Pancreas (tissue), 10 donors: ENCODE measurements at places on chromosomes 4 and X. TPM values are rescaled to one million over a fixed set of nuclear protein-coding genes. Genes with fewer than 3 reads are reported as not detected.

Gene PLP1
- 1.7 TPM for total RNA-seq

Gene MAGED4B
- 5.8 TPM for total RNA-seq

DNA sequence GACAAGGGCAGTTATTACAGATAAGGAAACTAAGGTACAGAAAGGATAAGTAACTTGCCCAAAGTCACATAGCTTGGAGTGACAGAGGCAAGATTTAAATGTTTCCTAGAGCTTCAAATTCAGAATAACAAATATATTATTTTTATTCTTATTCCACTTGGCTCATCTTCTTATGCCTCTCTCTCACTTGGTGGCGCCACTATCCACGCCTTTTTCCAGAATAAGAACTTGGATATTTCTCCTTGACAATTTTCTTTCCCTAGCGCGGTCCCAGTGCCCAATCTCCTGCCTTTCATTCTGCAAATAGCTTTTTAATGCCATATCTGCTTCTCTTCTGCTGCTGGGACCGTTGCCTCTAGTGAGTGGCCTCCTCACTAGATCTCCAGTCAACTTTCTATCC is 78.5 kb downstream of the MSN start:
- no peaks in the 10 kb centered on the region for H3K36me3 ChIP-seq
- H3K27ac ChIP-seq, result no peak overlapping the region
- no peak for DNase-seq
- no peaks in the 10 kb centered on the region for H3K27me3 ChIP-seq

GRCh38 chrX:1502241-1502640 is 34.7 kb downstream of the P2RY8 start:
- no peaks in the 10 kb centered on the region for H3K36me3 ChIP-seq

- no peak overlapping the region for H3K4me3 ChIP-seq
- H3K36me3 ChIP-seq, result no peaks in the 10 kb centered on the region
- H3K4me1 ChIP-seq, result peaks cover 4% of the 10 kb centered on the region
- DNase-seq, result no peak
- H3K27me3 ChIP-seq, result no peaks in the 10 kb centered on the region
- no peak overlapping the region for H3K27ac ChIP-seq
Observed at GRCh38 chr4:173420324-173420752, 21.4 kb upstream of the SCRG1 start.

GRCh38 chr4:104649631-104650030 is 154.9 kb upstream of the CXXC4 start:
- no peak overlapping the region for H3K4me3 ChIP-seq
- DNase-seq, result no peak
- no peaks in the 10 kb centered on the region for H3K27me3 ChIP-seq
- H3K36me3 ChIP-seq, result no peaks in the 10 kb centered on the region

Gene SULT1E1
- not detected for total RNA-seq

- H3K4me3 ChIP-seq, result no peak overlapping the region
- H3K36me3 ChIP-seq, result no peaks in the 10 kb centered on the region
- H3K27me3 ChIP-seq, result peaks cover 2% of the 10 kb centered on the region
- DNase-seq, result no peak
- no peak overlapping the region for H3K27ac ChIP-seq
Observed at GRCh38 chr4:44756559-44756958, 30.2 kb upstream of the GNPDA2 start.

GRCh38 chrX:78769101-78769755 is 21.7 kb downstream of the LPAR4 start:
- no peak for DNase-seq
- no peaks in the 10 kb centered on the region for H3K36me3 ChIP-seq
- no peaks in the 10 kb centered on the region for H3K4me1 ChIP-seq
- peaks cover 8% of the 10 kb centered on the region for H3K27me3 ChIP-seq
- H3K4me3 ChIP-seq, result no peak overlapping the region
- H3K27ac ChIP-seq, result no peak overlapping the region

DNA sequence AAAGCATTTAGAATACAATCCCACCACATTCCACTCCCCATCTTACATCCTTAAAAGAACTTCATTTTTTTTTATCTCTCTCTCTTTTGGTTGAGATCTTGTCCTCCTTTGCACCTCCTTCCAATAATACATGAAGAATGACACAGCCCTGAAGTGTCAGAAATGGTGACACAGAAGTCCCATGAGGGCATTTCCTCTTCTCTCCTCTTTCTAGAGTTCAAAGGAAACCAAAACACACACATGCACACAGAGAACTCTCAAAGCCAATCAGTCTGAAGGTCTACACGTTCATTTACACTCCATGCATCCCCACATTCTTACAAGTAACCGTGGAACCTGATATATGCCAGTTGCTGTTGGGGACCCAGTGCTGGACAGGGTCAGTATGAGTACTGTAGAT is 450.7 kb downstream of the HNRNPD start:
- no peak for DNase-seq
- H3K36me3 ChIP-seq, result no peaks in the 10 kb centered on the region
- H3K4me1 ChIP-seq, result no peaks in the 10 kb centered on the region

Gene LAMP2
- total RNA-seq, result 48.6 TPM

Gene FOXP3
- total RNA-seq, result not detected

Gene FAM241A
- total RNA-seq, result 0.90 TPM

DNA sequence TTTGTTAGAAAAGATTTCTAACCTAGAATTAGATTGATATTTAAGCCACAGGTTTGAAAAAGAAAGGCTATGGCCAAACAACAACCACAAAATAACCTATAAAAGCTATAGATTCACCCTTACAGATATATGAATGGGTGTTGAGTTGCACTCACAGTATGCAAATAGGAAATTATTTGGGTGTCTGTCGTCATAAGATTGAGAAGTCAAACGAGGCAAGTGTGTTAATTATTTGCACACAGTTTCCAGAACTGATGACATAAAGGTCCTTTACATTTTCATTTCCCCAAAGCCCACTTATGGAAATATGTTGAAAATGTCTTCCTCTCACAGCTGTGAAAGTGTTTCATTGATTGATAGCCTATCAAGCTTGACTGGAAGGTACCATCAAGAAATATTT is 101.2 kb upstream of the CXCL13 start:
- no peaks in the 10 kb centered on the region for H3K27me3 ChIP-seq
- no peaks in the 10 kb centered on the region for H3K36me3 ChIP-seq
- H3K4me1 ChIP-seq, result no peaks in the 10 kb centered on the region
- H3K4me3 ChIP-seq, result no peak overlapping the region
- no peak overlapping the region for H3K27ac ChIP-seq
- DNase-seq, result no peak

GRCh38 chr4:100257567-100257966 is 67.3 kb upstream of the DDIT4L start:
- DNase-seq, result no peak
- no peak overlapping the region for H3K4me3 ChIP-seq
- H3K27me3 ChIP-seq, result no peaks in the 10 kb centered on the region
- no peaks in the 10 kb centered on the region for H3K36me3 ChIP-seq

Gene IL13RA2
- total RNA-seq, result not detected

Gene VCX
- total RNA-seq, result not detected

Gene TCEANC
- total RNA-seq, result 2.3 TPM

- no peaks in the 10 kb centered on the region for H3K36me3 ChIP-seq
- no peak overlapping the region for H3K27ac ChIP-seq
- no peak for DNase-seq
- no peak overlapping the region for H3K4me3 ChIP-seq
Observed at GRCh38 chr4:103591841-103592240, 127.9 kb downstream of the TACR3 start.

- no peaks in the 10 kb centered on the region for H3K4me1 ChIP-seq
- no peaks in the 10 kb centered on the region for H3K36me3 ChIP-seq
- H3K27me3 ChIP-seq, result no peaks in the 10 kb centered on the region
- no peak for DNase-seq
- no peak overlapping the region for H3K27ac ChIP-seq
Observed at GRCh38 chrX:95056901-95057300, 1382.9 kb downstream of the FAM133A start.

DNA sequence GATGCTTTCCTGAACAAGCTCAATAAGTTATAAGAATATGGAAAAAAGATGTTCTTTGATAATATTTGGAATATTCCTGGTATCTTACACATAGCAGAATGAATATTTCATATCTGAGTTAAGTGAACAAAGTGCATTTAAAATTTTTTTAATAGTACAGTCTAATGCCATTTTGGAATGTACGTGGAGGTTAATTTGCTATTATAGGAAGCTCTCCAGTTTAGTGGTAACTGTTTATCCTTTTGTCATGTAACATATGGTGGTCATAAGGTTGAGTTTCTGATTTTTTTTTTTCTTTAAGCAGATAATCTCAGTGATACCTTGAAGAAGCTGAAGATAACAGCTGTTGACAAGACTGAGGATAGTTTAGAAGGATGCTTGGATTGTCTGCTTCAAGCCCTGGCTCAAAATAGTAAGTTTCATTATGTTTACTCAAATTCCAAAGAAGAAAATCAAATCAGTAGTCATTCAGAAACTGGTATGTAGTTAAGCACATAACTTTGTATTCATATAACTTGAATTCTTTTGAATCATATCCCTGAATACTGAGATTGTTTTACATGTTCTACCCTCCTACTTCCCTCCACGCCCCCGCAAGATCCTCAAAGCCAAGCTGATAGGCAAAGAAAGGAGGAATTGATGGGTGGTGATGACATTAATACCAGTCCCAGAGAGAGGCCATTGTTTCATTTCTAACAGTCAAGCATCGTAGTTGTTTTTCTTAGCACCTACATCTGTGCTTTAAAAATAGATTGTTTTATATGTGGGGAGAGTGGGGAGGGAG is 32.1 kb downstream of the RAP1GDS1 start:
- H3K36me3 ChIP-seq, result peaks cover 3% of the 10 kb centered on the region
- DNase-seq, result no peak
- no peak overlapping the region for H3K4me3 ChIP-seq
- no peaks in the 10 kb centered on the region for H3K27me3 ChIP-seq
- no peak overlapping the region for H3K27ac ChIP-seq

Gene ALG13
- total RNA-seq, result 27.8 TPM

Gene FATE1
- total RNA-seq, result not detected

Gene DDX53
- total RNA-seq, result not detected

DNA sequence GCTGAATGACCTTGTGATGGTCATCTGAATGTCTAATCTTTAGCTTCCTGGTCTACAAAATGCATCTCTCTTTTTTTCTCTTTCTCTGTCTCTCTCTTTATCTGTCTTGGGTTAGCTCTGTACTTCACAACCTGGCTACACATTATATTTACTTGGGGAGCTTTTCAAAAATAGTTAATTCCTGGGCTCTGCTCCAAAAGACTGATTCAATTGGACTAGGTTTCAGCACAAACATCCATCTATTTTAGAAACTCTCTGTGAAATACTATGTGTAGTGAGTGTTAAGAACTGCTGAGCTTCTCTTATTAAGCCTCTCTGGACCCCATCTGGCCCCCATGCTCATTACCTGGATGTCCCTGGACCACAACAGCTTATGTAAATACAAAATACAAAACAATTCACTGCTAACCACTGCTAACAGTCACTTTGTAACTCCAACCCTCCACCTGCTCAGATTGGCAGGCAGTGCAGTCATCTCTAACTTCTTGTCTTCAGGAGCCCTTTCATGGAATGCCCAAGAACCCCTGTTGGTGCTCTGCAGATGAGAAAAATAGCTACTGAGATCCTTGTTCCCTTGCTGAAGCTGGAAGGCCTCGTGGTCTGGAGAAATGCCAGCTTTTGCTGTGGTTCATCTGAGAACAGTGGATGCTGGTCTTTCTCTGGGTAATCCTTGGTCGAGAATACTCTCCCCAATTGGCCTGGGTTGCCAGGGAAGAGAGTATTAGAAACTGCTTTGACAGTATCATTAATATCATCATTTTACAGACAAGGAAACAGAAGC is 14.8 kb upstream of the BOD1L1 start:
- no peak overlapping the region for H3K27ac ChIP-seq
- no peaks in the 10 kb centered on the region for H3K36me3 ChIP-seq
- no peaks in the 10 kb centered on the region for H3K4me1 ChIP-seq
- H3K27me3 ChIP-seq, result no peaks in the 10 kb centered on the region
